Astrocyte of the spinal cord (primary cell): ENCODE measurements at places on chromosomes 1 and 21.

GRCh38 chr1:179310721-179311120 is 17.1 kb downstream of the SOAT1 start:
- DNase-seq = peak; percentile 76

DNA sequence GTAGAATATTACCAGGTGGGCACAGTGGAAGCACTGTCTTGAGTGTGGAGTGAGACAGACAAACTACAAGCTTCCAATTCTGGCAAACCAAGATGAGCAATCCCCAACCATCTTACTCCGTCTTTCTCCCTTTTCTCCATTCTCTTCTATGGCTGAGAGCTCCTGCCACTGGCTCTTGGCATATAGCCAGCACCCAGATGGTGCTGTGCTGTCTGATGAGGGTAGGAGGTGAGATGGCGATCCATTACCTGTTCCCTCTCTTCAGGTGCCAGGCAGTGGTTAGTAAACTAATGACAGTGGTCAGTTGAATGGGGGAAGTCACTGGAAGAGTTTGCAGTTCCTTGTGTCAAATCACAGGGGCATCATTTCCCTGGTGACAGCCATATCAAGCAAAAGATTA is 108.4 kb downstream of the FNBP1L start:
- no peak for DNase-seq

DNA sequence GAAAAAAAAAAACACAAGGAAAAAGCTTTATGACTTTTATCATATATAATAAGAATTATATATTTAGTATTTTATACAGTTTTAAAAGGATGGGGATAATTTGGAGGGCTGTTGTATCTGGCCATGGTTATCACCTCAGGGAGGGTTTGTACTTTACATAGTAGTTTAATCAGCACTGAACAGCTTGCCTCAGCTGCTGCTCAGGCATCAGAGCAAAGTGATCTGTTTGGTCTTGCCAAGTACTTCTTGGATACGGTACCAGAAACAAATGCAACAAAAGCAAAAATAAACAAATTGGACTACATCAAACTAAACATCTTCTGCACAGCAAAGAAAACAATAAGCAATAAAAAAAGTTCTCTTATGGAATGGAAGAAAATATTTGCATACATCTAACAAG is 2.6 kb upstream of the SPTA1 start:
- no peak for DNase-seq

DNA sequence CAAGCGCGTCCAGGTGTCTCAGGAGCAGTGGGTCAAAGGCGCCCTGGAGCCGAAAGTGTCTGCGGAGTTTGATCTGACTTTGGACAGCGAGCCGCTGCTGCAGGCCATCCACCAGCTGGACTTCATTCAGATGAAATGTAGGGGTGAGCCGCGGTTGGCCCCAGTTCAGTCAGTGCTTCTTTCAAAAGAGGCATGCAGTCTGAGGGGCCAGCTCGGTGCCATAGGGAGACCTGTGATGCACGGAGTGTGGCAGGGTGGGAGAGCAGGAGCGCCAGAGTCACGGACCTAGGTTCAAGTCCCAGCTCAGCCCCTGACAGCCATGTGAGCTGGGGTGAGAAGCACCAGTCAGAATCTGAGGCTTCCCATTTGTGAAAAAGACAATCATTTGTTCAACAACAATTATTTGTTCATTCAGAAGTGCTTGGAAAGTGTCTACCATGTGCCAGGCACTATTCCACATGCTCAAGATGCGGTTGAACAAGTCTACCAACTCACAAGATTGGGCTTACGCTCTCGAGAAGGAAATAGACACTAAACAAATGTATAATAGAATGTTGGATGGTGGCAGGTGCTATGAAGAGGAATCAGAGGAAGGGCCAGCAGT is 39.5 kb upstream of the GNPAT start:
- DNase-seq = no peak

DNA sequence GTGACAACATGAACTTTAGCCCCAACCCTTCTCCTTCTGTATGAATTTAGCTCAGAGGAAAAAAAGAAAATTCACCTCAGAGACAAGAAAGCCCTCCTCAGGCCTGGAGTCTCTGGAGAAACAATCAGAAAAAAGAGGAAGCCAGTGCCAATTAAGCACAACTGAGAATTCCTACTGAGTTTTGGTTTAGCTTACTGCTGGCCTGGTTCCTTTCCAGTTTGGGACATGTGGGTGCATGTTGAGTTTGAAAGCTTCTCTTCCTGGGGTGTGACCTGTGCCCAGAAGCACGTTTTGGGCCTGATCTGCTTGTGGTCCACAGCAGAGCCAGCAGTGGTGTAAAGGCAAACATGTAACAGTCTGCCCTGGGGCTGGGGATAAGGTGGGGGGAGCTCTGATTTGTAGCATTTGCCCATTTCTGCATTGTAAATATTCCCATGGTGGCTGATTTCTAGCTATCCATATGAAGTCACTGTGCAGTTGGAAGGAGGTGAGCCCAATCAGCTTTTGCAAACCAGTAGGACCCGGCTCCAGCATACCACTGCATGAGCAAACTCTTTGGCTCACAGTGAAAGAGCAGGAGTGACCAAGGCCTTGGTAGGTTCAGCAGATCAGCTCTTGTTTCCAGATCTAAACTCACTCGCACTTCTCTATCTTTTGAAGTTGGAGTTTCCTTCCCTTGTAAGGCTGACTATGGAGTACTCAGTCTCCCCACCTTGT is 4.7 kb upstream of the THEM5 start:
- no peak for DNase-seq

GRCh38 chr1:56331207-56331891 is 248.0 kb downstream of the PLPP3 start:
- DNase-seq = peak; percentile 3

- DNase-seq = peak; percentile 88
Measured at GRCh38 chr1:89065079-89065868, at the start of gene GBP1. Gene GBP1 (minus strand): TSS chr1:89065208. CDS start chr1:89063234, 1,974 bp downstream.

- no peak for DNase-seq
Measured at GRCh38 chr1:93578433-93578830, 103.2 kb downstream of the BCAR3 start.

DNA sequence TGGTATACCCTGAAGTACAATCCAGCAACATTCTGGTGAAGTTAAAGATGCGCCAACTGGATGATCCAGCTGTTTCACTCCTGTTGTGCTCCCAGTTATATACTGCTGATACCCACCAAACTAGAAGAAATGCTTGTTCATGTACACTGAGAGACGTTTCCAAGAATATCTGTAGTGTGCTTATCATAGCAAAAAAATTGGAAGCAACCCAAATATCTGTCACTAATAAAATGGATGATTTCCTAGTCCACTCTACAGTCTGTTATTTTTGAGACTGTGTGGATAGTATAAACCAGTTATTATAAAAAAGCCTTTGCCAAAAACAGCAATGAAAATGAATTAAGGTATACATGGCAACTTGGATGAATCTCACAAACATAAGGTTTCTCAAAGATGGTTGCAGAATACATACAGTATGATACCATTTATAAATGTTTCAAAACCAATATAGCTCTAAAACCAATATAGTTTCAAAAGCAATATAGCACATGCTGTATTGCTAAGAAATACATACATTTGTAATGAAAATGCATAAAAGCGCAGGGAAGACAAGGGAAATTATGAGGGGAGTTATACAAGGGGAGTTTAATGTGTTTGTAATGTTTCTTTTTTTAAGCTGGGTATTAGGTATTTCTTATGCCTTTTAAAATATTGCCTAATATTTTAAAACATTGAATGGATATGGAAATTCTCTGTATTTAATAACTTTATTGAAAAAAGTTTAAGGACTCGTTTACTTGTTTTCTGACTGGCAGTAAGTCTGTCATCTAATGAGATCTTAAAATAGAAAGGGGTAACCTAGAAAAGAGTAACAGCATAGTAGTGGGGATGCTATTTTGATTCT is 36.5 kb downstream of the GPSM2 start:
- DNase-seq = peak; percentile 19

DNA sequence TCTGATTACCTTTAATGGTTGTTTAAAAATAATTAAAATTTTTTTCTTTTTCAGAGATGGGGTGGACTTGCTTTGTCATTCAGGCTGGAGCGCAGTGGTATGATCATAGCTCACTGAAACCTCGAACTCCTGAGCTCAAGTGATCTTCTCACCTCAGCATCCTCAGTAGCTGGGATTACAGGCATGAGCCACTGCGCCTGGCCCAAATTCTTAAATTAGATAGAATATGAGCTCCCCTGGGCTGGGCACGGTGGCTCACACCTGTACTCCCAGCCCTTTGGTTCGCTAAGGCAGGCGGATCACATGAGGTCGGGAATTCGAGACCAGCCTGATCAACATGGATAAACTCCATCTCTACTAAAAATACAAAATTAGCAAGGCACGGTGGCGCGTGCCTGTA is 17.0 kb downstream of the CERS2 start:
- DNase-seq = no peak
